Aorta (tissue), 5 donors: ENCODE measurements at places on chromosomes 13 and 19. TPM values are rescaled to one million over a fixed set of nuclear protein-coding genes. Genes with fewer than 3 reads are reported as not detected.

The MEF2B gene
- 2.4 TPM for total RNA-seq

The CFD gene
- total RNA-seq, result 354 TPM

The FBN3 gene
- not detected for total RNA-seq

The GAPDHS gene
- total RNA-seq, result not detected

The SOHLH2 gene
- not detected for total RNA-seq

The PEAK3 gene
- 1.5 TPM for total RNA-seq

The NPHS1 gene
- total RNA-seq, result not detected

The STOML3 gene
- total RNA-seq, result not detected

The NFIX gene
- 184 TPM for total RNA-seq

The ZNF723 gene
- not detected for total RNA-seq

The PCDH17 gene
- total RNA-seq, result 13.2 TPM

The FFAR3 gene
- total RNA-seq, result 0.39 TPM

DNA sequence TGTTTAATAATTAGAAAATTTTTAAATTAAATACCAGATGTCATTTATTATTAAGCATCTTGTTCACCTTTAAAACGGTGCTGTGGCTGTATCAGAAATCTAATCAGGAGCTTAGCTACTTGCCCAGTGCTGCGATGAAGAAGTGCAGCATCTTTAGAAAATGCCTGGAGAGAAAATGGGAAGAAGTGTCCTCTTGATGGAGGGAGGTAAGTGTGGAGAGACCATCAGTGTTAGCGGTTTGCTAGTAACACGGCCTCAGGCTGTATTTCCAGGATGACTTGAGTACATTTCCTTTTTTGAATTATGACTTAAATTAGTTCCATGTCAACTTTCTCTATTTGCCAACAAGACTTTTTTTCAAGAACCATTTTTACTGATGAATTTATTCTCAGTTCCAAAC lies 74.1 kb downstream of the SHISA2 start:
- DNase-seq, result no peak

DNA sequence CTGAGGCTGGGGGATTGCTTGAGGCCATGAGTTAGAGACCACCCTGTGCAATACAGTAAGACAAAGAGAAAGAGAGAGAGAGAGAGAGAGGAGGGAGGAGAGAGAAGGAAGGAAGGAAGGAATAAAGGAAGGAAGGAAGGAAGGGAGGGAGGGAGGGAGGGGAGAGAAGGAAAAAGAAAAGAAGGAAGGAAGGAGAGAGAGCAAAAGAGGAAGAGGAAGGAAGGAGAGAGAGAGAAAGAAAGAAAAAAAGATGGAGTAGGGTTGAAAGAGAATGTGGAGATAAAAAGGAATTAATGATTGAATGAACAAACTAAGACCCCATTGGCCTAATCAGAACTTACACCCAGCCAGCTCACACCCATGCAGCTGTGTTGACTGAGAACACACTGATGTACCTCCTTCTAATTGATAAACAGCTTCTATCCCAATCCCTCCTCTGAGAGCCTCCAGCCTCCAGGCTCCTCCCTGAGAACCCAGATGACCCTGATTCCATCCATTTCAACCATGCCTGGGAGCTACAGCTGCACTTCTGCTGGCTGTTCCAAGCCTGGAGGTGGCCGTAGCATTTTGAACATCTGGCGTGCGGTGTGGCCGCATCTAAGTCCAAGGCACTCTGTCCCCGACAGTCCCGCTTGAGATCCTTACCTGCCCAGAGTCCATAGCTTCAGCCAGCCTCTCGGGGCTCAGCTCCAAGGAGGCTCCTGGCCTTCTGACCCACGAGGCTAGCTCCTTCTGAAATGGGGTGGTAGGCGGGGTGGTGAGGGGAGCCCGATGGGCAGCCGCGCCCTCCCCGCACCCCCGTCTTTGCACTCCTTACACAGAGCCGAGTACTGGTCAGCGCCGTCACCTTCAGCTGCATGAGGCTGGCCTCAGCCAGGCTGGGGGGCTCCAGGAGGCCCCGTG lies 1.1 kb downstream of the PRODH2 start:
- DNase-seq, result no peak

DNA sequence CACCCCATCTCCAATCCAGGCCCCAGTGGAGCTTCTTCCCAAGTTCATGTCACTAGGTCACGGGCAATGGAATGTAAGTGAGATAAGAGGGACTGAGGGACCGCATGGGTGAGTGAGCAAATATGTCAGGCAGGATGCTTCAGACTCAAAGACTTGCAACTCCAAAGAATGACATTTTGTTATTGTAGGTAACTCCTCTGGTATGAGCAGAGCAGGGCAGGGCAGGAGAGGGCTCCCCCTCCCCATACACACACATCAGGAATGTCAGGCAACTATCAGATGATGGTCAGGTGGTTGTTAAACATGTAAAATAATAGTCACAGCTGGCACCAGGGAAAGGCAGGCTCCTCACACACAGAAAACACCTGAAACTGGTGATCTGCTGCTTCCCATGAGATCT lies 10.6 kb downstream of the ERVV-2 start:
- DNase-seq, result no peak

DNA sequence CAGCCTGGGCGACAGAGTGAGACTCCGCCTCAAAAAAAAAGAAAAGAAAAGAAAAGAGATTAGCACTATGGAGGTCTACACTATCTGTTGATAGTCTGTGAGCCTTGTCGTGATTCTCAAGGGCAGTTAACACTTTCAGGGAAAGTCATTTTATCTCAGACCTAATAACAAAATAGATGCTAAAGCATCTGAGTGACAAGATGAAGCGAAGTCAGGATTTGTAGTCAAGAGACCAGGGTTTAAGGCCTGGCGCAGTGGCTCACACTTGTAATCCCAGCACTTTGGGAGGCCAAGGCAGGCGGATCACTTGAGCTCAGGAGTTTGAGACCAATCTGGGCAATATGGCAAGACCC lies 13.3 kb upstream of the RAB8A start:
- no peak for DNase-seq

GRCh38 chr19:47107953-47108746 lies 5.4 kb downstream of the ZC3H4 start:
- DNase-seq, result no peak

DNA sequence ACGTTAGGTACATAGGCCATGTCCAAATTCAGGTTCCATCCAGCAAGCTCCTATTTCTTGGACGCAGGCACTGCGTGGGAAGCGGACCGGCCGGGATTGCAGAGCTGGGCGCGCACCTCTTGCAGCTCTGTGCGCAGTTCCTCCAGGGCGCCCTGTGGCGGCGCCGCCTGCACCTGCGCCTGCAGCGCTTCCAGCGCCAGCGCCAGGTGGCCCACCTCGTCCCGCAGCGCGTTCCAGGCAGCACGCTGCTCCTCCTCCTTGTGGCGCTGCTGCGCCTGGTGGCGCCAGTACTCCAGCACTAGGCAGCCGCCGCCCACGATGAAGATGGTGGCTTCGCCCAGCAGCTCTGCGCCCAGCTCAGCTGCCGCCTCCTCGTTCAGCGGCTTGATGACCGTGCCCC lies 31.1 kb downstream of the OPA3 start:
- DNase-seq, result no peak

- DNase-seq, result no peak
Measured at GRCh38 chr13:93254775-93255174, 28.2 kb downstream of the GPC6 start.

DNA sequence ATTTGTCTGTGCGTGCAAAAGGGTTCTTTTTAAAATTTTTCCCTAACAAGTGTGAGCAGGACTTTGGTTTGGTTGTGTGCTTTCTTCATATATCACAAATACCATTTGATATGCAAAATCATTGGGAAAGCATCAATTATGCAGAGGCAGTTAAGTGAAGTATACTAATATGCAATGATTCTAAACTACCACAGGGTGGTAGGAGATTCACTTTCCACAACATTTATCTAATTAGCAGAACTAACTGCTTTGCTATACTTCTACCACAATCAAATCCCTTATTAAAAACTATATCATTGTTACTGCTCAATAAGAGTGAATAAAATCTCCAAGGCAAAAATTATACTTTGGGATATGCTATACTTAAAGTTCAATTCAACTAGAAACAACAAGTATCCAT lies 2738.9 kb upstream of the PCDH20 start:
- no peak for DNase-seq

- no peak for DNase-seq
Measured at GRCh38 chr19:30036154-30037129, 94.4 kb downstream of the URI1 start.

DNA sequence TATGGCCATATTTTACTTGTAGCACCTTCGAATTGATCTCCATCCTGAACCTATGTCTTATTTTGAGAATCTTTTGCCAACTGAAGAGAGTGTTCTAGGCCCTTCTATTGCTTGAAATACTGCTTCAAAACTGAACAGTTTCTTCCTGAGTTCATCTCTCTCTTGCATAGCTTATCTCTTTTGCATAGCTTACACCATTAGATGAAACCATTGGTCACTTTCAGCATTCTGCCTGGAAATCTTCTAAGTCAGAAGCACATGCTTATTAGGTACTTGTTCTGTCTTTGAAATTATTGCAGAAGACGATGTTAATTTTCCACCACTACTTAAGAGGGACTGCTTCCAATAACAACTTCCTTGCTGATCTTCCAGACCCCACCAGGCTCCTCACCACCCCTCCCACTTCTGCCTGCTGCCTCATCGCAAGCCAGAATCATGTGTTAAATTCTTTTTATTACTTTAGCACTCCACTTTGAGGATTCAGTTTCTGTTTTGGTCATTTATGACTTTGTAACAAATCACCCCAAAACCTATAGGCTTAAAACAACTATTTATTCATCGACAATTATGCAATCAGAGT lies 122.4 kb upstream of the MAB21L1 start:
- DNase-seq, result no peak

DNA sequence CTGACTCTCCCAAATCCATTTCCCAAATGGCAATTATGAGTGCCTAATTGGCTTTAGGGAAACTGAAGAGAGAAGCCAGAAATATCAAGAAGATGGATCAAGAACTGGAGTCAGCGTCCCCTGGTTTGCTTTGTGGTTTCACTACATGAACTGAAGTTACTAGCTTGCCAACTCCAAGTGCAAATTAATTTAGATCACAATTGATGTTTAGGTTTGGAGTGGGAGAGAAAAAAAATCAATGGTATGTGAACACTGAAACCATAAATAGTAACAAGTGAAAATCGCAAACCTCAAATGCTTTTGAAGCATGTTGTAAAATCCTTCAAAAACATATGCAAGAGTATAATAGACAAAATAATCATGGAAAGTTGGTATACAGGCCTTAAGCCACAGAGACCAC lies 1528.6 kb upstream of the SLC10A2 start:
- DNase-seq, result no peak

- DNase-seq, result no peak
Measured at GRCh38 chr13:24627090-24627714, 53.0 kb upstream of the ATP12A start.

DNA sequence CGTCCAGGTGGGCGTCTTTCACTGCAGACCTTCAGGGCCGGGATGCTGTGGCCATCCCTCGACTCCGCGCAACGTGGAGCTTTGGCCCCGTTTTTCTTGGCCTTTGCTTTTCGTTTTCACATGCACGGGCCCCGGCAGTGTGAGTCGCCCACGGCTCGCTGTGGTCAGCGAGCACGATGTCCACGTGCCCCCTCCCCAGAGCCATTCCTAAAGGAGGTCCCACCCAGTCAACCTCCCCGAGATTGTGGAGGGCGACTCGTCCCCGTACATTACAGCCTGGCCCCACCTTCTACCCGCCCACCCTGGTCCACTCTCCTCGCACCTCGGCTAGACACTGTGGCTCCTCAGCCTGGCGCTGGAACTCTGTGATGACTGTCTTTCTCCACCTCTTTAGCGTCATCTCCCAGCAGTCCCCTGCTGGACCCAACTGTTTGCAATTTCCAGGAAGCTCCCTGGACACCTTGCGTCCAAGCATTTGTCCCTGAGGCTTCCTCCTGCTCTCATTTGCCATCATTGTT lies 405 bp downstream of the ZNF446 start:
- no peak for DNase-seq

DNA sequence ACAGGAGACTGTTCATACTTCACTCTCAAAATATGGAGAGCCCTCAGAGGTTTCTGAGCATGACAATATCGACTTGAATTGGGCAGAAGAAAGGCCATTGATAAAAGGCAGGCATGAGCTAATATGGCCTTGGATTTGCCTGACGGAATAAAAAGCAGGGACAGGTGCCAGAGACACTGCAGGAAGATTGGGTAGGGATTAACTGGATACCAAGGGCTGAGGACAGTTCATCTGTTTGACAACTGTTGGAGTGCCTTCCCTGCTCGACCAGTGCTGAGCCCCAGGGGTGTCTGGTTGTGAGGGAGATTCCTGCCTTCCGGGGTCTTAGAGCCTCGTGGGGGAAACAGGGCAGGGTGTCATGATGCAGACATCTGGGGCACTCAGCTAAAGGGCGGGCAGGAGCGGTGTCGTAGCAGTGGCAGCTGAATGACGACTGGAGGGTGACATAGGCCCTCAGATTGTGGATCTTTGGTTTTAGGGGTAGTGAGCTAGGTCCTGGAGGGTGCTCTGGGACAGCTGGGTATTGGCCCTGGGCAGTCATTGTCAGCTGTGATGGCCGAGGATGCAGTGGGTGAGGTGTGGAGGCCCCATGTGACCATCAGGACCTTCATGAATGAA lies 12.3 kb downstream of the GATAD2A start:
- no peak for DNase-seq

DNA sequence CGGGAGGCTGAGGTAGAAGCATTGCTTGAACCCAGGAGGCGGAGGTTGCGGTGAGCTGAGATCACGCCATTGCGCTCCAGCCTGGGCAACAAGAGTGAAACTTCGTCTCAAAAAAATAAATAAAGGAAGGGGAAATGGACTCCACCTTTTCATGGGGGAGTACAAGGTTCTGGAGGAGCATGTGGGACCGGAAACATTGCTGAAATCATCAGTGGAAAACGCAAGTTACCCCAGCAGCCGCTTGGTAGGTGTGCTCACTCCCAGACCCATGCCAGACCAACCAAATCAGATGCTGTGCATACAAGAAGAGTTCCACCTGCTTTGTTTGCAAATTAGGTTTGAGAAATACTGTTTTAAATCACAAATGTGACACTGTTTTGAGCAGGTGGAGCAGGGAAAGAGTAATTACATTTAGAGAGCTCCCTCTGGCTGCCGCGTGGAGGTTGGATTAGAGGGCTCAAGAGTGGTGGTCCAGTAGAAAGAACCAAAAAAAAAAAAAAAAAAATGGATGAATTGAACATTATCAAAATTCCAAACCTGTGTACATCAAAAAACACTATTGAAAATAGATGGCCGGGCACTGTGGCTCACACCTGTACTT lies 4.9 kb downstream of the ERICH4 start:
- no peak for DNase-seq

- DNase-seq, result no peak
Measured at GRCh38 chr13:44860454-44860853, 128.8 kb downstream of the NUFIP1 start.

- DNase-seq, result no peak
Measured at GRCh38 chr13:65095161-65096082, 2134.7 kb downstream of the PCDH9 start.

- DNase-seq, result no peak
Measured at GRCh38 chr19:567296-567900, 5.0 kb upstream of the BSG start.

DNA sequence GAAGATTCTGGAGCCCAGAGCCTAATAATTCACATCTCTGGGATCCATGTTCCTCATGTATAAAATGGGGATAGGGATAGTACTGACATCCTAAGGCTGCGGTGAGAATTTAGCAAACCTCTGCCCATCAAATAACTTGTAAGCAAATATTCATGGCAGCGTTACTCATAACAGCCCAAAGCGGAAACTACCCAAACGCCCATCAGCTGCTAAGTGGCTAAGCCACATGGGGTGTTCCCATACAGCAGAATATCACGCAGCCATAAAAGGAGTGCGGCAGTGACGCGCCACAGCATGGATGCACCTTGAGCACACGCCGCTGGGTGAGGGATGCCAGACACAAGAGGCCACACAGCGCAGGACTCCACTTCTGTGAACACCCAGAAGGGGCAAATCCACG lies 19.7 kb downstream of the VRK3 start:
- no peak for DNase-seq
